Aorta (tissue), 5 donors: ENCODE measurements at places on chromosomes 4 and X.

DNA sequence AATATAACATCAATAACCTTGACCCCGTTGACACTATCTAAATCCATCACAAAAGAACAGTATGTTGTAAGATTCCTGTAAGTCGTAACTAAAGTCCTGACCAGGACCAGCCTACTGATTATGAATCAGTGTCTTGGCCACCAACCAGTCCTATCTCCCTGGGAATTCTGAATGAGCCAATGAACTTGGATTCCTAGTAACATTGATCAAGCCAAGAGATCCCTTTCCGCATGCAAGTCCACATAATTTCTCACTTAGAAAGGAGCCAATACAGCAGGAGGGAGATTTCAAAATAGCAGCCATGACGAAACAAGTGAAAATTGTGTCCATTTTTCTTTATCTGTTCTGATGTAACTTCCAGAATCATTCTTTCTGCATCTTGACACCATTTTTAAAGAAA lies 9.5 kb downstream of the XPNPEP2 start:
- DNase-seq, result no peak

- no peak for DNase-seq
Measured at GRCh38 chrX:81174286-81174685, 27.4 kb downstream of the HMGN5 start.

DNA sequence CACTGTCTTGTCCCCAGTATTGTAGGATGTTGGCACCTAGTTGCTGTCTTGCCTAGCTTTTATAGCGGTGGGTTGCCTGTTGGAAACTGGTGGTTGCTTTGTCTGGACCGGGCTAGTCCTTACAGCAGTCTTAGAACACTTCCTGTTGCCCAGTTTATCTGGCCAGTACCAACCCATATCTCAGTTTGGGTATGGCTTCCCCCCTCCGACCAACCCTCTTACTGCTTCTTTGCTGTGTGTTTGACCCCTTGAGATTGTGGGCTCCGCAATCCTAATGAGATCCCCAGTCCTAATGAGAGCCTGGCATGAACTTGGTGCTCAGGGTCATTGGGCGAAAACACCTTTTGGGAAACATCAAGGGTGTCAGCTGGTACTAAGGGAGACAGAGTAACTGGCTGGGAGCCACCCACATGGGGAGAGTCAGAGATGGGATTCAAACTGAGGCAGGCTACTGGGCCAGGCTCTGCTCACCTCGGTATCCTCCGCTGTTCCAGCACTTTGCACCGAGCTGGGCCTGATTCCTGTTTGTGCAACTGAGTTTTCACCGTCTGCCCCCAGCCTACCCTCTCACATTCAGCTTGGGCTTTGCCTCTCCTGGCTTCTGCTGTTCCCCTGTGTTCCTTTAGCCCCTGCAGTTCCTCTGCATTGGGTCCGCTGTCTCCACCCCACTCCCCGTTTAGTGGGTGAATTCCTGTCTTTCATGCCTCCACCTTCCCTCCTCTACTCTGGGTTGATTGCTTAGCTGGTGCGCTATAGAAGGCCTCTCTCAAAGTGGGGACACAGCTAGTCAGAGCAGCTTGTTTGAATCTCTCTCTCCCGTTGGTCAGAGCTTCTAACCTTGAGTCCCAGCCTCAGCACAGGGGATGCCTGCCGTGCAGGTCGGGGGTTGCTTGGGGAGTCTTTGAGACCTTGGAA lies 1.6 kb downstream of the TBC1D14 start:
- DNase-seq, result no peak

- DNase-seq, result no peak
Measured at GRCh38 chr4:180057299-180057721, 2185.9 kb upstream of the TENM3 start.

DNA sequence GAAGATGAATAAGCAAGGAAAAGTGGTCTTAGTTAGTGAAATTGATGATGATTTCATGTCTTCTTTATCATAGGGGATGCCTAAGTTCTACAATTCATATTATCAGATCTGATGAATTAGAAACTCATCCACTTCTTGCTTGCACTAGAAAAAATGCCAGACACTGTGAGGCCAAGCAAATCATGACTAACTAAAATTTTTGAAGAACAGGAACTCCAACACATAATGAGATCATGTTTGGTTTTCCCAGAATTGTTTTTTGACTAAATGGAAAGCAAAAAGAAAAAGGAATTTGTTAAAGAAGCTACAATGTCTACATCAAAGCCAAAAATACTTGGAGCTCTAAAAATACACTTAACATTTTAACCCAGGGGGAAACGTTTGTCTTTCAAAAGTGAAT lies 120.4 kb downstream of the ARSF start:
- DNase-seq, result no peak

- DNase-seq, result peak; percentile 50
Measured at GRCh38 chr4:634599-634985, 9.2 kb downstream of the PDE6B start.

DNA sequence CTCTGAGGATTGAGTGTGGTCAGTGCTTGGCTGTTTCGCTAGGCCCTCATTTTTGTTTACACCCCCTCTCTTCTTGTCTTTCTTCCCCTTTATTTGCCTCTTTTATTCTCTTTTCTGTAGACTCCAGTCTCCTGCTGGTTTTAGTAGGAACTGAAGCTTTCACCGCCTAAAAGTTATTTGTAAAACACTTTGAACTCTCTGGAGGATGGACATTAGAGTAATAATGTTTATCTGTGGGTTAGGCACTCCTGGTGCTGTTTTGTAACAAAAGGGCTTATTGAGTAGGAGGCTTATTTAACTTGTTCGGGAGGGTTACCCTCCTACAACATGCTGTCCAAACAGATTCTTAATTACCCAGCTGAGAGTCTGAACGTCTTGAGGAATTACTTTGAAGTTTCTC lies 1.6 kb upstream of the ARHGAP10 start:
- no peak for DNase-seq

GRCh38 chr4:162408309-162408708 lies 244.5 kb upstream of the FSTL5 start:
- no peak for DNase-seq

DNA sequence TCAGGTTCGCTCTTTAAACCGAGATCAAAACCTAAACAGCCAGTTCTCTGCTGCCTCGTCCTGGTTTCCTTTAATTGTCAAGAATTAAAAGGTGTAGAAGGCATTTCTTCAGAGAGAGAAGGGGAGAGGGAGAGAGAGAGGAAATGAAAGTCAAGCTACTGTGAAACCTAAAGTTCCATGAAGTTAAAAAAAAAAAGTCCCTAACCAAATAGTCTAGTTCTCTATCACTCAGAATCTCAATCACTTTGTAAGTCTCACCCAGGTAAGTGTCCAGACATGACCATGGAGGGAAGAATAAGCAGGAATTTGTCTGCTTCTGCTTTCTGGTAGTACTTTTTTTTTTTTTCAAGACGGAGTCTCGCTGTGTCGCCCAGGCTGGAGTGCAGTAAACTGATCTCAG lies 18.8 kb upstream of the SMIM14 start:
- no peak for DNase-seq

DNA sequence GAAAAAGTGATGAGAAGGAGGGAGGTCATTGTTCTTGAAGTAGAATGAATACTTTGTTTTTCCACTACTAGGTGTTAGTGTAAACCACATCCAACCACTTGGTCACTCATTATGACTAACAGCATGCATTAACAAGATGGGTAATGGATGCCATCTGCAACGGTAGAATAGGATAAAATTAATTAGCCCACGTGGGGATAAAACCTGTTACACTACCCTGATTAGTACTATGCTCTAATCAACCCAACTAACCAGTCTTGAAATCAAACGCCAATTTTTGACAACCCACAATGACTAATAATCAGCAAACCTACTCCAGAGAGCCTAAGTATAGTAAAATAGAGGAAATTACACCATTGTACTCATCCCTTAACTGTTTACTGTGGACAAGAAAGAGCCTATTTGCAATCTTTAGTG lies 93.4 kb upstream of the MCF2 start:
- no peak for DNase-seq

GRCh38 chr4:150209140-150209829 lies 131.0 kb downstream of the DCLK2 start:
- peak; percentile 76 for DNase-seq
